H1 (cell line): ENCODE measurements at places on chromosomes 3 and 15.

- no peak overlapping the region for H3K27ac ChIP-seq
- peaks cover 3% of the 10 kb centered on the region for H3K4me1 ChIP-seq
- no peaks in the 10 kb centered on the region for H3K36me3 ChIP-seq
Observed at GRCh38 chr3:128585974-128586373, 64.6 kb downstream of the RPN1 start.

DNA sequence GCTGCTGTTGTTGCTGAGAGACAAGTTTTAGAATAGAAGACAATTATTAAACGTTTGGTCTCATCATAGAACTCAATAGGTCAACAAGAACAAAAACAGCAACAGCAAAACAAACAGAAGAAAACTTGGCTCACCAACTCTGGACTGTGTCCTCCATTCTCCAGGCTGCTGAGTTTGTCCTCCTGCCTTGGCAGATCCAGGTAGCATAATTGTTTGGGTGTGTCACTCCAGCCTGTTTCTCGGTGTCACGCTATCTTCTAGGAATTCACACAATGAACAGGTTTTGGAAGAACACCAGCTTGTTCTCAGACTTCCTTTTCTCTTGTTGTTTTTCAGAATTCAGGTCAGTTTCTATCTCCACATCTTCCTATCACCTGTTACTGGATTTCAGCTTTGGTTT, 34.7 kb downstream of the ARRDC4 start:
- no peaks in the 10 kb centered on the region for H3K27me3 ChIP-seq
- no peaks in the 10 kb centered on the region for H3K4me1 ChIP-seq
- H3K36me3 ChIP-seq, result no peaks in the 10 kb centered on the region
- no peak overlapping the region for H3K27ac ChIP-seq
- no peak for DNase-seq

GRCh38 chr3:112019716-112020115, 14.8 kb upstream of the TMPRSS7 start:
- no peak overlapping the region for H3K4me3 ChIP-seq
- H3K27me3 ChIP-seq, result no peaks in the 10 kb centered on the region
- no peaks in the 10 kb centered on the region for H3K4me1 ChIP-seq
- H3K36me3 ChIP-seq, result no peaks in the 10 kb centered on the region
- DNase-seq, result no peak
- no peak overlapping the region for H3K27ac ChIP-seq

DNA sequence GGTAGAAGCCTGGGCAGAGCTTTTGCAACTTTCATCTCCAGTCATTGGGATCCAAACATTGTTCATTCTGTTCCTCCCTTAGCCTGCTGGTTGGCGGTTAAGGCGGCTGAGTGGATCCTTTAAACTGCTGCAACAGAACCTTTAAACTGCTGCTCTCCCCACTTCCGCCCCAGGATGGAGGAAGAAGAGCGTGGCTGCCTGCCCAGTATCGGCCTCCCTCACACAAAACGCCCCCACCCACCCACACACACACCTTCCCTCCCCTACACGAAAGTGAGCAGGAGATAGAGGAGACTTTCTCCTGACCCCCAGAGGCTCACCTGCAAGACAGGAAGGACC, 460 bp upstream of the ZMAT3 start:
- H3K36me3 ChIP-seq, result no peaks in the 10 kb centered on the region; the same call in 1 of the 2 replicates
- peak overlapping the region; percentile 86 for H3K4me3 ChIP-seq
- DNase-seq, result no peak

- H3K27ac ChIP-seq, result no peak overlapping the region
- H3K4me3 ChIP-seq, result no peak overlapping the region
- no peaks in the 10 kb centered on the region for H3K4me1 ChIP-seq
Observed at GRCh38 chr3:47082519-47082918, 81.4 kb downstream of the SETD2 start.

DNA sequence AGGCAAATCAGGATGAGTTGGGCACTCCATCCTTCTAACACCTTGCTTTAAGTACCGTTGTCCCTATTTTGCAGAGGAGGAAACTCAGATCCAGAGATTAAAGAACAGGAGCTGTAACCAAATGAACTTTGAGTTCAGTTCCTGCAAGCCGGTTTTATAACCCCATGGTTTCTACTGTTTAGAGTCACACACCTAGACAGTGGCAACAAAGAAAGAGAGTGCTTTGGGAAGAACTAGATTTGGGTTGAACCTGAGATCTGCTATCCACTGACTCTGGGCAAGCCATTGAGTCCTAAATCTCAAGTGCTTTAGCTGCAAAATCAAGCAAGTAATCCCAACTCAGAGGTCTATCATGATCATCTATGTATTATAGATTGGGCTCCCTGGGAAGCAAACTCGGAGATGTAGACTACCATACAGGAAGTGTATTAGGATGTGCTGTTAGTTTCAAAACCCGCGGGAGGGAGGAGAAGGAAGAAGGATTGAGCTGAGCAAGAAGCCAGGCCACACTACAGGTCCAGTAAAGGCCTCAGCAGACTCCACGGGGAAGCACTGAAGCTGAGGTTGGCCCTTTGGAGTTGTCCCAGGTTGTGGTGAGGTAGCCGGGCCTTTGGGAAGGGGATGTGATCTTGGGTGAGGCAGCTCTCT, 42.2 kb downstream of the SRGAP3 start:
- no peak for DNase-seq
- H3K4me1 ChIP-seq, result no peaks in the 10 kb centered on the region; the same call in 1 of the 2 replicates
- no peak overlapping the region for H3K4me3 ChIP-seq
- no peaks in the 10 kb centered on the region for H3K36me3 ChIP-seq

- no peak overlapping the region for H3K4me3 ChIP-seq
- no peaks in the 10 kb centered on the region for H3K27me3 ChIP-seq
- no peak for DNase-seq
- H3K36me3 ChIP-seq, result no peaks in the 10 kb centered on the region
- H3K4me1 ChIP-seq, result no peaks in the 10 kb centered on the region
Observed at GRCh38 chr3:60142009-60142408, 1092.2 kb upstream of the CFAP20DC start.

DNA sequence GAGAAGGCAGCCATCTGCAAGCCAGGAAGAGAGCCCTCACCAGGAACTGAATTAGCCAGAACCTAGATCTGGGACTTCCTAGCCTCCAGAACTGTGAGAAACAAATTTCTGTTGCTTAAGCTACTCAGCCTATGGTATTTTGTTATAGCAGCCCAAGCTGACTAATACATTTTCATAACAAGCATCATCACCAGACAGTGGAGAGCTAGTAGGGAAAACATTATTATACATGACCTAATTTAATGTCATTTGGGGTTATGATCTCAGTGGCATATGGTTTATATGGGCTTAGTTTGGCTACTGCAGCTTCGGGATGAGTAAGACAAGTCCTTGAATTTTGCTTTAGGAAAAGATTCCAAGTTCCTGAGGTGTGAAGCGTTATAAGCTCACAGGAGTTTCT, 35.6 kb downstream of the LNP1 start:
- no peak overlapping the region for H3K27ac ChIP-seq

- no peak for DNase-seq
- H3K27me3 ChIP-seq, result no peaks in the 10 kb centered on the region
- H3K36me3 ChIP-seq, result no peaks in the 10 kb centered on the region
- no peak overlapping the region for H3K27ac ChIP-seq
Observed at GRCh38 chr3:18483226-18483625, 58.1 kb upstream of the SATB1 start.

- peak overlapping the region; percentile 91 for H3K4me3 ChIP-seq
- peaks cover 14% of the 10 kb centered on the region for H3K4me1 ChIP-seq
- H3K27ac ChIP-seq, result peak overlapping the region; percentile 88; the same call in 1 of the 2 replicates
- no peak for DNase-seq
Observed at GRCh38 chr3:128727059-128727458, 1.1 kb downstream of the RAB7A start.

- H3K27ac ChIP-seq, result no peak overlapping the region
- H3K27me3 ChIP-seq, result no peaks in the 10 kb centered on the region
- no peaks in the 10 kb centered on the region for H3K4me1 ChIP-seq
Observed at GRCh38 chr3:94401466-94401865, 338.6 kb downstream of the NSUN3 start.

GRCh38 chr3:149813367-149814281, 609 bp downstream of the RNF13 start:
- H3K27me3 ChIP-seq, result no peaks in the 10 kb centered on the region
- no peaks in the 10 kb centered on the region for H3K36me3 ChIP-seq
- H3K4me3 ChIP-seq, result peak overlapping the region; percentile 88
- H3K4me1 ChIP-seq, result no peaks in the 10 kb centered on the region
- peak; percentile 49 for DNase-seq

GRCh38 chr3:42728668-42729364, 26.2 kb upstream of the HHATL start:
- H3K4me1 ChIP-seq, result peaks cover 4% of the 10 kb centered on the region
- no peaks in the 10 kb centered on the region for H3K36me3 ChIP-seq
- no peak overlapping the region for H3K4me3 ChIP-seq
- no peak overlapping the region for H3K27ac ChIP-seq

DNA sequence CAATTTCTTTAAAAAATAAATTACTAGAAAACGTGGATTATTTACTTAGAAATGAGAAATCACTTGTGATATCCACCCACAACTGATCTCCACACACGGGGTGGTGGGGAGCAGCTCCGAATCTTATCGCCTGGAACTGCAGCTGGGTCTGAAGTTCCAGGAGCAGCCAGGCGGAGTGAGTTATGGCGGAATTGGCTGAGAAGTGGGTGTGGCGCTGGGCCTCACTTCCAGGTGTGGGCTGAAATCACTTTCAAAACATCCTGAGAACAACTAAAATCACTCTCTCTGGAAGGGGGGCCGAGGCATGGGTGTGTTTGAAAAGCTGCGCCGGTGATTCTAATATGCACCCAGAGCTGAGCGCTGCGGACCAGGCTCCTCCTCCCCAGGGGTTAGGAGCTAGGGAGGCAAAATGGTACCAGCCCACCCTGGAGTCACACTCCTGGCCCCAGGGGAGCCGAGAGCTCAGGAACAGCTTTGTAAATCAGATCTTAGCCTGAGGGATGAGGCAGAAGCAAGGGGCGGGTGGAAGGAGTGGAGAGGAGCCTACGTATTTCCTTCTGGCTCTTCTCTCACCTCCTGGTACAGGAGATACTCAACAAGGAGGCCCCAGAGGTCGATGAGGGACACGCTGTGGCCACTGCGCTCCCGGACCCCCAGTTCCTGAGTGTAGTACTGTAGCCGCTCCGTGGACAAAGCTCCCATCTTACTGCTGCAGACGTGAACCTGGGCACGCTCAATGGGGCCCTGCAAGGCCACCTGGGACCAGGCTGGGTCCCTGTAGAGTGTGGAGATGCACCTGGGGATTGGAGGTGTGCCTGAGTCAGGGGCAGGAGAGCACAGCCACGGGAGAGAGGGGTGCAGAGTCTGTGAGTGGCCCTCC, 9.6 kb downstream of the PLA2G4F start:
- no peaks in the 10 kb centered on the region for H3K36me3 ChIP-seq
- no peaks in the 10 kb centered on the region for H3K27me3 ChIP-seq
- DNase-seq, result no peak
- H3K4me3 ChIP-seq, result no peak overlapping the region

GRCh38 chr3:64717872-64718613, 30.2 kb upstream of the ADAMTS9 start:
- no peak overlapping the region for H3K4me3 ChIP-seq
- no peak for DNase-seq
- no peaks in the 10 kb centered on the region for H3K36me3 ChIP-seq
- H3K4me1 ChIP-seq, result no peaks in the 10 kb centered on the region
- no peaks in the 10 kb centered on the region for H3K27me3 ChIP-seq

- H3K4me3 ChIP-seq, result no peak overlapping the region
- no peaks in the 10 kb centered on the region for H3K27me3 ChIP-seq
- H3K27ac ChIP-seq, result no peak overlapping the region
- no peaks in the 10 kb centered on the region for H3K36me3 ChIP-seq
- DNase-seq, result no peak
Observed at GRCh38 chr3:63687278-63688225, 35.1 kb downstream of the SNTN start.

- H3K36me3 ChIP-seq, result no peaks in the 10 kb centered on the region
- no peaks in the 10 kb centered on the region for H3K27me3 ChIP-seq
- no peak for DNase-seq
- H3K27ac ChIP-seq, result no peak overlapping the region
- H3K4me3 ChIP-seq, result no peak overlapping the region
- no peaks in the 10 kb centered on the region for H3K4me1 ChIP-seq
Observed at GRCh38 chr3:6733699-6734394, 127.1 kb upstream of the GRM7 start.

DNA sequence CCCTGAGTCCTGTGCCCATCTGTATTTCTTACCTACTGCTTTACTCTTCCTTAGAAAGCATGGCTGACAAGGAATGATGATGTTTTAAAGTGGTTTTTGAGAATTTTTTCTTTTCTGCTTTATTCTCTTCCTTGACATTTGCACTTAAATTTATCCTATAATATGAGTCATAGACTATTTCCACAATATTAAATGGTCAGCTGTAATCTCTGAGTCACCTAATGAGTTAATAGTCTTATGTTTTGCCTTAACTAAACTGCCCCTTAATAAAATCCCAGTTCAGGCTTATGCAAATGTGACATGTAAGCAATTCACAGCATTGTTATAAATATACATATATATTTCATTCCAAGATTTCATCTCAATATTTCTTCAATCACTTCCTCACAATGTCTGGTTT, 23.8 kb downstream of the MEIS2 start:
- no peaks in the 10 kb centered on the region for H3K36me3 ChIP-seq
- H3K4me1 ChIP-seq, result no peaks in the 10 kb centered on the region
- no peak overlapping the region for H3K27ac ChIP-seq
- H3K27me3 ChIP-seq, result no peaks in the 10 kb centered on the region
- DNase-seq, result no peak
- H3K4me3 ChIP-seq, result no peak overlapping the region
